ENCODE measurements at places on chromosomes 12 and 14. TPM values are rescaled to one million over a fixed set of nuclear protein-coding genes. Genes with fewer than 3 reads are reported as not detected.

The ADSS1 gene
- 67.7 TPM for polyA plus RNA-seq

The FIGNL2 gene
- polyA plus RNA-seq, result 1.5 TPM

The LIN7A gene
- 2.7 TPM for polyA plus RNA-seq

The ITGB7 gene
- polyA plus RNA-seq, result 1.2 TPM

The ADAMTS20 gene
- 0.09 TPM for polyA plus RNA-seq

The ESRRB gene
- 1.9 TPM for polyA plus RNA-seq

The KRT8 gene
- polyA plus RNA-seq, result 56.7 TPM

The TRAF3 gene
- polyA plus RNA-seq, result 10.0 TPM

The PEX5 gene
- 38.4 TPM for polyA plus RNA-seq

The MIP gene
- 0.17 TPM for polyA plus RNA-seq

The KRT86 gene
- polyA plus RNA-seq, result 0.07 TPM

The CACNA2D4 gene
- 3.1 TPM for polyA plus RNA-seq

The AICDA gene
- polyA plus RNA-seq, result 0.65 TPM

The VDR gene
- polyA plus RNA-seq, result 0.45 TPM

The KRT6A gene
- 0.55 TPM for polyA plus RNA-seq

The SIX6 gene
- polyA plus RNA-seq, result 0.05 TPM

The KRT72 gene
- not detected for polyA plus RNA-seq

The TSFM gene
- polyA plus RNA-seq, result 32.7 TPM

The DCN gene
- 1,614 TPM for polyA plus RNA-seq

The FGD6 gene
- polyA plus RNA-seq, result 3.4 TPM

The ZCRB1 gene
- 92.2 TPM for polyA plus RNA-seq

The PRB2 gene
- polyA plus RNA-seq, result not detected

The ISM2 gene
- not detected for polyA plus RNA-seq

The ADCY6 gene
- polyA plus RNA-seq, result 30.3 TPM

The RNASE2 gene
- 1.2 TPM for polyA plus RNA-seq

The CLEC4C gene
- not detected for polyA plus RNA-seq

The KERA gene
- polyA plus RNA-seq, result 110 TPM

The FLVCR2 gene
- polyA plus RNA-seq, result 14.1 TPM

The KRT76 gene
- not detected for polyA plus RNA-seq

The GPX2 gene
- 0.28 TPM for polyA plus RNA-seq

The RAB15 gene
- polyA plus RNA-seq, result 31.8 TPM

The GPR84 gene
- 0.15 TPM for polyA plus RNA-seq

The DLK1 gene
- 2,140 TPM for polyA plus RNA-seq

The SLC25A47 gene
- 0.08 TPM for polyA plus RNA-seq

The ST8SIA1 gene
- 6.4 TPM for polyA plus RNA-seq

The FAM181A gene
- 0.15 TPM for polyA plus RNA-seq
